Tibial nerve (tissue), 4 donors: ENCODE measurements at places on chromosomes 11 and 22. TPM values are rescaled to one million over a fixed set of nuclear protein-coding genes. Genes with fewer than 3 reads are reported as not detected.

GRCh38 chr11:28114731-28115130, 6.5 kb downstream of the METTL15 start:
- no peak for DNase-seq

DNA sequence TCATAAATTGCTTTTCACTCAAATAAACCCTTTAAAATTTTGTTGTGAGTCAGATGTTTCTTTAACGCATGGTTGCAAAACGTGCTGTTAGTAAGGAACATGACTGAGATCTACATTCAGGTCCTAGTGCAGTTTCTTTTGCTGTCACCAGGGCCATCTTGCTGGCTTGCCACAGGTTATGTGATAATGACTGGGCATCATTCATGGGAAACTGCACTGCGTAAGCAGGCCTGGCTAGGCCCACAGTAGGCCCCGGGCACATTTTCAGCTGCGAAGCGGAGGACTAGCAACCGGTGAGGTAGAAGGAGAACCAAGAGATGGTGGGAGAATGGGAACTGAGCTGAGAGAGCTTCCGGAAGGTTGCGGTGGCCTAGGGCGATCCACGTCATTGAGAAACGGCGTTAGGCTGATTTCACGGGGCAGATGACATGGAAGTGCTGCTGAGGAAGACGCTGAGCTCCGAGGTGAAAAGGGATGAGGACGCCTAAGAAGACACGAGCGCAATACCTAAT, 3.2 kb upstream of the KLHDC7B start:
- no peak for DNase-seq

- no peak for DNase-seq
Measured at GRCh38 chr11:80034801-80035200, 594.0 kb upstream of the TENM4 start.

- no peak for DNase-seq
Measured at GRCh38 chr11:24932110-24933000, 435.5 kb downstream of the LUZP2 start.

GRCh38 chr11:11427542-11427941, 74.5 kb upstream of the CSNK2A3 start:
- no peak for DNase-seq

Gene FREY1
- 1.0 TPM for total RNA-seq

Gene OR4S2
- not detected for total RNA-seq
